ENCODE measurements at places on chromosomes 16 and 17. TPM values are rescaled to one million over a fixed set of nuclear protein-coding genes. Genes with fewer than 3 reads are reported as not detected.
A peak's percentile ranks its signal among the peaks of the same experiment; 100 is the strongest.

IGFALS gene
- polyA plus RNA-seq, result 2.0 TPM

CES3 gene
- polyA plus RNA-seq, result 1.8 TPM

CCT6B gene
- 6.1 TPM for polyA plus RNA-seq

CBFA2T3 gene
- 1.7 TPM for polyA plus RNA-seq

GP1BA gene
- 2.9 TPM for polyA plus RNA-seq

DNA sequence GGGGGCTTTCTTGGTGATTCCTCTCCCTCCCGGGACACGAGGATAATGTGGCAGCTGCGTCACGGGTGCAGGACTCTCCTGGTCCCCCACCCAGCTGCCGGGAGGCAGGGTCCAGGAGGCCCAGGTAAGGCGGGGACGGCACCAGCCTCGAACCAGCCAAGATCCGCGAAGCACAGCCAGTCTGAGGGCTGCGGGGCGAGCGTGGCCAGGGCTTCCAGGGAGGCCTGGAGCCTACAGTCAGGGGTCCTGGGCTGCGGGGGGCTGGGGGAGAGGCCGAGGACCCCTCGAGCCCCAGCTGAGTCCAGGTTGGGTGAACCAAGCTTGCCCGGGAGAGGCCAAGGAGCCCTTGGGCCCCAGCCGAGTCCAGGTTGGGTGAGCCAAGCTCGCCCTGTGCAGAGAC lies 10.0 kb downstream of the TPSD1 start:
- DNase-seq, result no peak

- DNase-seq, result no peak
These were observed 3.8 kb upstream of the TMC7 start for GRCh38 chr16:18979936-18980335.

- DNase-seq, result no peak
These were observed 52.0 kb downstream of the ABHD15 start for GRCh38 chr17:29514792-29515191.

DNA sequence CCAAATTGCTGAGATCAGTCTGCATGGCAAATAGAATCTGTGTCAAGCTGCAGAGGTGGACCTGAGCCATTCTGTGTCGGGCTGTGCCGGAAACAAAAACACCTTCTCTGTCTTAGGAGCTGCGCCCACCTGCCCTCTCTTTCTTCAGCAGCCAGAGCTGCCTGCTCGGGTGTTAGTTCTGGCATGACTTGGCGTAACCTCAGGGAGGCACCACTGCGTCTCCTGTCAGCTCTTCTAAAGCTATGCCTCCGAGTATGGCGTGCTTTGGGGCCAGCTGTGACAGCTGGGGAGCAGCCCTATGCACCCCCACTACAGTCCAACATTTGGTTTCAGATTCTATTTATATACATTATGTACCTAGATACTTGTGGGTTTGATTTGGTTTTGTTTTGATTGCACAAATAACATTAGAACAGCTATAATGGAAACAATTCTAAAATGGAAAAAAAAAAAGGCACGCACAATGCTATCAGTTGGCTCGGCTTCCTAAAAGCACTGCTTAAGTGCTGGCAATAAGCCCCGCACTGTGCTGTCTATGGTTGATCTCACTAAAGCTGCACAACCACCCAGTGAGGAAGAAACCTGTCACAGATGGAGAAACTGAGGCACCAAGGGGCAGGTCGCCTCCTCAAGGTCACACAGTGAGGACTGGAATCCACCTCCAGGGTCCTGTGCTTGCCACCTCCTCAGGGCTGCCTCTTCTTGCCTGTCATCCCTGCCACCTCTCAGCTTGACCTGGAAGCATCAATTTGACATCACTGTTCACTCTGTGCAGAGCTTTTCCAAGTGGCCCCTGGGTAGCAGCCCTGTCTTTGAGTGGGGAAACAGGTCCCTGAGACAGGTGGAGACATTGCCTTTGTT lies 18.7 kb upstream of the ADGRG1 start:
- no peak for DNase-seq

DNA sequence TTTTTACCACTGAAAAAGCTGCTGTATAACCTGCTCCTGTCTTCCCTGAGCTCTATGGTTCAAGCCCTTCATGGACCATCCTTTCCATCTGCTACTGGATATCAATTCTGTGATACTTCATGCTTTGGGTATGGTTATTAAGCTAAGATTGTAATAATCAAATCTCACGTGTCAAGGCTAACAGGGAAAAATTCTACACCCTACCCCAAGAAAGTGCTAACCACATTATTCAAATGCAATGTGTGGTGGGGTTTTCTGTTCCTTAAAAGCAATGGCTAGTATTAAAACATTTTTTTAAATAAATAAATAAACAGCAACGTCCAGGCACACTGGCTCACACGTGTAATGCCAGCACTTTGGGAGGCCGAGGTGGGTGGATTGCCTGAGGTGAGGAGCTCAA lies 65.9 kb downstream of the SPAG9 start:
- no peak for DNase-seq

- no peak for DNase-seq
These were observed 453.4 kb downstream of the KCNJ18 start for GRCh38 chr17:22145605-22146178.

DNA sequence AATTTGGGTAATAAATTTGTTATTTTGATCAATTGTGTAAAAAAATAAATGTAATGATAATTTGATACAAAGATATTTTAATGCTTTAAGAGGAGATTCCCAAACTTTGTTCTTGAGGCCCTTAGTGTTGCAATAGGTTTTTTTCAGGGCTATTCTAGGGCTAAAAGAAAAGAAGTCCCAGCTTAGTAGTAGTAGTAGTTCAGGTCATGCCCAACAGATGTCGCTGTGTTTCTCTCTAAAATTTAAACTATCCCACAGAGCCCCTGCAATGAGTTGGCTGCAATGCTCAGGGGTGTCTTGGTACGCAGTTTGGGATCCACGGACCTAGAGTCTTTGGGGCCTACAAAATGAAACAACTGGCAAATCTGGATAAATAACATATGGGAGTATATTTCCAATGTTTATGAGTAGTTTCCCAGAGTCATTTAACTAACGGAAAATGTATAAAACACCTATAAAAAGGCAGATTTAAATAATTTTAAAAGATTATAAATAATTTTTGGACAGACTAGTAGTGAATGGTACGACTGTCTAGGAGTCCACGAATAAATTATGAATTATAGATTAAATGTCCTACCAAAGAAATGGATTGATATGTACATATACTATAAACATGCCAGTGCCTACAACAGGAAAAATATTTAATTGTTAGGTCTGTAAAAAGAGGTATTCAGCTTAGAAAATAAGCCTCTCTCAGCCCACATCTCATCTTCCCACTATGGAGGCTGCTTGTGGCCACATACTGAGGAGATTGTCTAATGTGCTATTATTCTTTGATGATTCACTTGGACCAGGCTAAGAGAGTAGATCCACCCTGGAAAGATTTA lies 228.5 kb upstream of the PMFBP1 start:
- DNase-seq, result peak; percentile 21

GRCh38 chr17:63345611-63346010 lies 100.5 kb downstream of the CYB561 start:
- DNase-seq, result no peak

DNA sequence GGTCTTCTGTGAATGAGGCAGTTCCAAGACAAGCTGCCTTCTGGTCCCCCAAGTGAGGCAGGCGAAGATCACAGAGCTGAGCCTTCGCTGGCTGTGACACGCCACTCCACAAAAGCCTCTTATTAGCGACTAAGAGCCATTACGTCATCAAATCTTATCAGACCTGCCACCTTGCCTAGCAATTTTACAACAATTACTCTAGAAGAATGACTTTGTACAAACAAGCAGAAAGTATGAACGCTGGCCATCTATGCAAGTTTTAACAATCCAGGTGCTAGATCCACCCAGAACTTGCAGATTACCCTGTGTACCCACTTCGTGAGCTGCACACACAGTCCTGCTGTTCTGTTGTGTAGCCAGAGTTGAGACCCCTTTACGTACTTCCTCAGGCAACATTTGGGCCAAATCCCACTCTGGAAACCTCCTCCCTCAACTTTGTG lies 3.8 kb upstream of the ICAM2 start:
- DNase-seq, result no peak

All from right renal cortex interstitium (tissue), 3 donors.